Activated CD4-positive, alpha-beta T cell treated with anti-CD3 and anti-CD28 coated beads, Interleukin-2, Interleukin-4, amounts not matched to agents 100 ng/mL and 50 ng/mL, durations not matched to agents 16 hours and 8 hours (primary cell): ENCODE measurements at places on chromosomes 7 and 10.

DNA sequence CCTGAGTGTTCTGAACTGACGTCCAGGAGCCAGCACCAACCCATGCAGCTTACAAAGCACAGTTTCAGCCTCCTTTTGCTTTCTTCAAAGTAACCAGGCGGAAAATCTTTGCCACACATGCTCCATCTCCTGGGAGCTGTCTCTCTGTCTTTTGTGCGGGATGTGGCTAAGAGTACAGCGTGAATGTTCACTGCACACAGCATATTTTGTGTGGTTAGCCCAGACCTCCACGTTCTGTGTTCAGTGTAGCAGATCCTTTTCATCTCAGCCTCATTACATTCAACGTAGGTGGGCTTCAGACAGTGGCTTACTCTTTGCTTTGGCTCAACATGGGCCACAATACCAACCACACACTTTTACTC lies 200.8 kb downstream of the TNS3 start:
- no peak for DNase-seq

- DNase-seq: peak; percentile 35
Observed at GRCh38 chr10:1706711-1707110, 30.6 kb downstream of the ADARB2 start.

GRCh38 chr7:113246738-113247137 lies 128.4 kb upstream of the SMIM30 start:
- DNase-seq: no peak

- no peak for DNase-seq
Observed at GRCh38 chr7:98531717-98532116, 85.4 kb upstream of the NPTX2 start.

GRCh38 chr10:44363716-44364115 lies 21.2 kb downstream of the CXCL12 start:
- DNase-seq: no peak

DNA sequence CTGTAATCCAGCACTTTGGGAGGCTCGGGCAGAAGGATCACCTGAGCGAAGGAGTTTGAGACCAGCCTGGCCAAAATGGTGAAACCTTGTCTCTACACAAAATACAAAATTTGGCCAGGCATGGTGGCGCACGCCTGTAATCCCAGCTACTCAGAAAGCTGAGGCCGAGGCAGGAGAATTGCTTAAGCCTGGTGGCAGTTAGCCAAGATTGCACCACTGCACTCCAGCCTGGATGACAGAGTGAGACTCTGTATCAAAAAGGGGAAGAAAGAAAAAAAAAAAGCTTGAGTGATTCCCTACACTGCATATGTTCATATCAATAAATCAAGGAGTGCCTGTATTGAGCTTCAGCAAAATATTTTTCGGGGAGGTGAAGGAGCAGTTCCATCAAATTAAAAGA lies 45.8 kb upstream of the SRRM3 start:
- DNase-seq: no peak

- no peak for DNase-seq
Observed at GRCh38 chr7:126957443-126957842, 295.3 kb downstream of the GRM8 start.

DNA sequence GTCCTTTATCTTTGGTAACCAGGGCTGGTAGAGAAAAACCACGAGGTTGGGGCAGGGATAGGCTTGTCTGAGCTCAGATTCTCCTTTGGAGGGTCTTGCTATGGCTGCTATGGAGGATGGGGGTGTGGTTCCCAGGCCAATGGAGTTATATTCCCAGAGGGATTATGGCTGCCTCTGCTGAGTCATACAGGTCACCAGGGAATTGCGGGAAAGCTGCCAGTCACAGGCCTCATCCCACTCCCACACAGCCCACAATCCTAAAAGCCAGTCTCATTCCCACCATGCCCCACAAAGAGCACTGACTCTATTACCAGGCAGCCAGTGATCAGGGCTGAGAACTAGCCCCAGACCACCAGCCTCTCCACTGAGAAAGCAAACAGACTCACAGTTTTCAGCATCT lies 316.6 kb upstream of the TMEM229A start:
- DNase-seq: no peak

DNA sequence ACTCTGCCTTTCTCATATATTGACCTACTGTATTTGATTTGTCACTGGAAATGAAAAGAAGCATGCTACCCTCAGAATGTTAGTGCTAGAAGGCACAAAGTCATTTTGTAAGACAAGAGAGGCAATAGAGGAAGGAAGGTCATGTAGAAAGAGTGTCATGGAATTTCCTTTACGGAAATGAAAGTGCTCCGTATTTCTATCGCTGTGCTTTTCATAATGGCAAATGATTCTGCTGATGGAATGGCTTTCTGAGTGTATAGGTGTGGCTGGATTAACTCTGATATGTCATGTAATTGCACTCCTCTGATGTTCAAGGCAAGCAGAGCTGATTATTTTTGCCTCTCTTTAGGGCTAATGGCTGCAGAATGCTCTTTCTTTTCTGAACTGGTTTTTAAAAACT lies 15.5 kb upstream of the STEAP4 start:
- no peak for DNase-seq

- DNase-seq: no peak
Observed at GRCh38 chr10:48456361-48456804, 148.5 kb downstream of the ARHGAP22 start.

DNA sequence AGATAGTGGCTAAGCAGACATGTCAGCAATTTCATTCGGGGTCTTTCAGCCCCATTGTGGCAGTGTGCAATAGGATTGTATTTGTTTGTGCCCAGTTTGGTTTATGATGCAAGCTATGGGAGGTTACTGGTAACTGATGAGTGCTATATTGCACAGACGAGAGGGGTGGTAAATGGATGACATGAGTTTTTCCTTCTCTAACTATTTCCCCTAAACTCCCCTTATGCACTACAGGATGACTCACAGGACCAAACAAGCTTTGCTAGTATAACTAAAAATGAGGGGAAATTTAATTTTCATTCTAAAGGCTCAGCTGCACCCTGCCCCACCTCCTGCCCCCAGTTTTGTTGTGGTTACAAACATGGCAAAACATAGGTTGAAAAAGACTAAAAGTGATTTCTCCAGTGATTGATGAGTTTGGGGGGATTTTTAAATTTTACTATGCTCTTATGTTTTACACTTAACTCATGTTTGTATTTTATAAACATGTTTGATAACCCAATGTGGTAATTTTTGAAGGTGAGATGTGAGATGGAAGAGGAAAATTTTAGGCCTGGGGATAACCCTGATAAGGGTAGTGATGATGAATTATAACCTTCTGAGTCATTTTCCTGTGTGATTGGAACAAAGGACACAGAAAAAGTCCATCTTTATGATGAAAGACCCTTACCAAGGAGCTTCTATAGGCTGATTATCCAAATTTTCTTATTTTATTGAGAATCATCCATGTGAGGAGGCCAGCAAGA lies 60.8 kb upstream of the NAMPT start:
- peak; percentile 74 for DNase-seq

- no peak for DNase-seq
Observed at GRCh38 chr7:107210400-107210799, 41.6 kb downstream of the HBP1 start.

GRCh38 chr7:42690794-42691639 lies 220.9 kb downstream of the C7orf25 start:
- DNase-seq: no peak

DNA sequence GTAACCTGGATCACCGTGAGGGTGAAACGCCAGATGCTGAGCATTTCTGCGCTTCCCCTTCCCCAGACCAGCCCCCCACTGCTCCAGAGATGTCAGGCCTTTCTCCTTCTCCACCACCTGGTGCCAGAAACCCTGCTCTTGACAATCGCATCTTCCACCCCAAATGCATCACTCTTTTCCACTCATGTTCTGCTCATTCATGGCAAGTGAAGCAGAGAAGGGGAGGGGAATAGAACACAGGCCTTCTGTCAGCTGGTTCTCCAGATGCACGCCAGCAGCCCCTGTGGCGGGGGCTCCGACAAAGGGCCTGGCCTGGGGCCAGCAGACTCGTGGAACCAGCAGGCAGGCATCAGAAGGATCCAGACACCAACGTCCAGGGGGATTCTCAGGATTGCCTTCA lies 68.5 kb upstream of the SVIL start:
- no peak for DNase-seq

GRCh38 chr10:13018171-13018570 lies 16.7 kb upstream of the CCDC3 start:
- no peak for DNase-seq

DNA sequence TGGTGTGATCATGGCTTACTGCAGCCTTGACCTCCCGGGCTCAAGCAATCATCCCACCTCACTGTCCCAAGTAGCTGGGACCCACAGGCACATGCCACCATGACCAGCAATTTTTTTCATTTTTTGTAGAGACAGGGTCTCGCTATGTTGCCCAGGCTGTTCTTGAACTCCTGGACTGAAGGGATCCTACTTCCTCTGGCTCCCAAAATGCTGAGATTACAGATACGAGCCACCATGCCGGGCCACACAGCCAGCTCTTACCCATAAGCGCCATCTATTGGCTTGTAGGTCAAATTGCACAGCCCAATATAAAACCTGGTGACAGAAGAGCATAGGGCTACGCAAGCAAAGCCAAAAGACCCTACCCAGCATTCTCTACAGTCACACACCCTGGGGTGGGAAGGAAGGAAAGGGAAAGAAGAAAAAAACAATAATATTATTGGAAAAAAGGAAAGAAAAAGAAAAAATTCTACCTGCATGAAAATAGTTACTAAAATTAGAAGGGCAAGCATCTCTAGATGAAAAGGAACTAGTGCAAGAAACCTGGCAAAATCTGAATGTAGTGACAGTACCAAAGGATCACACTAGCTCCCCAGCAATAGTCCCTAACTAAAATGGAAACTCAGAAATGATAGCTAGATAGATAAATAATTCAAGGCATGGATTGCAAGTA lies 29.4 kb upstream of the AMPH start:
- DNase-seq: peak; percentile 50

DNA sequence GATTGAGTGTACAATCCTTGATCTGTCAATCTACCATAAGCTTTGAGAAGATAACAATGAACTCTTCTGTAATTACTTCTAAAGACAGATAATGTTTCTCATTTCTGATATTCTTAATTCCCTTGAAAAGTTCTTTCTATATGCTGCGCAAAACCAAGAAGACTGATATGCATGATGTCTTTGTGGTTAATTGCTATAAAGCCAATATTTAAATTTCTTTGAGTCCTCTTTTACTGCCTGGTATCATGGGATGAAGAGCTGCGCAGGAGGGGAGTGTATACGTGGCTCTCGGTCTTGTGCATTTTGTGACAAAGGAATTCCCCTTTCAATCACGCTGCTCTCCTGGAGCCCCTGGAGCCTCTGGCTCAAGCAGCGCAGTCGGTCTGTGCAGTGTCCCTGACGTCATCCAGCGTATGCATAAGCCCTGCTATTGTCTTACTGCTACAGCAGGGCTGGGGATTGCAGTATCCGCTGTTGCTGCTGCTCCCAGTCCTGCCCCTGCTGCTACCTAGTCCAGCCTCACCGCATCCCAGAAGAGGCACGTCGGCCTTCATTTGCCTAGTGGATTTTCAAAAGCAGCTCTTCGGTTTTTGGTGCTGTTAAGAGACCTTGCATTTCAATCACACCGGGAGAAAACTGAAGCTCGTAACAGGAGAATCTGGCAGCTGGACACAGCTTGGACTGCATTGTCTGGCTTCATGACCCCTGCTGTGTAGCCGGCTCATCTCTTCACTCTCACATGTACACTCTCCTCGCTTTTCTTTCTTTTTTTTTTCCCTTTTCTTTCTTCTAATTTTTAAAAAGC lies 66.7 kb downstream of the ST7 start:
- no peak for DNase-seq

DNA sequence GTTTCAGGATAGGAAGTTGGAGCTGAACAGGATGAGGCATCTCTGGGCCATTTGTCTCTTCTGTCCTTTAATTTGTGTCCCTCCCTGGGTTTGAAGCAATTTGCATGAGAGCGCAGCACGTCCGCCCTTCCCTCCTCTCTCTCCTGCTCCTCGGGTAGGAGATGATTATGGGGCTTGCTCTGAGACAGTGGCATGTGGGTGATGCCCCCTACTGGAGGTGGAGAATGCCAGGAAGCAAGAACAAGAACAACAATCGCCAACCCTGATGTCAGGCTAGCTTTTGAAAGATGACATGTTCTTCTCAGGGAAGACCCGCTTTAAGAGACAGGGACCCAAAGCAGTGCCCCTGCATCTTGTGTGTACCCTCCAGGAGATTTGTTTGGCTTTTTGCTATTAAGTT lies 63.9 kb upstream of the LOXL4 start:
- DNase-seq: peak; percentile 18

DNA sequence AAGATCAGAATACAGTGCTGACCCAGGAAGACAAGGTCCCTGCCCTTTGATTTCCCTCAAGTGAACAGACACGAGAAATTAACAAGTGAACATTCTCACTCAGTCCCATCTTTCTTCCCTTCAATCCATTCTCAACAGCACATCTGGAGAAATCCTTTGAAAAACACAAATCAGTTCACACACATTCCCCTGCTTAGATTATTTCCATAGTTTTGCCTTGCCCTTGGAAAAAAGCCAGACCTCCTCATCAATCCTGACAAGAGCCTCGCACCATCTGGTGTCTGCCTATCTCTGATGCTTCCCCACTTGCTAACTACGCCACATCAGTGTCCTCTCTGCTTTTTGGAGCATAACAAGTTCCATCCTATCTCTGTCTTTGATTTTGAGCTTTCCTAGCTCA lies 94.4 kb upstream of the KIAA1217 start:
- no peak for DNase-seq

- no peak for DNase-seq
Observed at GRCh38 chr10:118266098-118266748, 75.9 kb downstream of the FAM204A start.

DNA sequence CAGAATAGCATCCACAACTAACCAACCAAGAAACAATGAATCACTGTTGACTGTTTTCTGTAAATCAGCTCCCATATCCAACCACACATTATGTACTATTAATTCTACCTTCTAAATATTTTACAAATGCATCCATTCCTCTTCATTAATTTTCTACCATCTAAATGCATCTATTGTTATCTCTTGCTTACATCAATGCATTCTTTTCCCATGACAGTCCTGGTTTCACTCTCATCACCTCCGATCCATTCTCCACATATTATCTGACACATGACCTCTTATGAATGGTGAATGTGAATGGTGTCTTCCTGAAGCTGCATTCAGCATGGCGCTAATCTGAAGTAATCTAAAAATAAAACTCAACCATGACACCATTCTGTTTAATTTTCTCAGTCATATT lies 153.8 kb upstream of the CALCR start:
- DNase-seq: no peak

- no peak for DNase-seq
Observed at GRCh38 chr10:131636841-131637724, 263.7 kb upstream of the PPP2R2D start.

- no peak for DNase-seq
Observed at GRCh38 chr7:75613351-75613750, 121.2 kb downstream of the SPDYE5 start.

GRCh38 chr10:124347956-124348355 lies 70.8 kb downstream of the OAT start:
- no peak for DNase-seq

- DNase-seq: no peak
Observed at GRCh38 chr10:112122827-112123226, 60.7 kb downstream of the GPAM start.
